ENCODE measurements at places on chromosomes 6 and 20.

- DNase-seq: no peak
Observed at GRCh38 chr6:33770833-33771145, 18.1 kb downstream of the LEMD2 start.

DNA sequence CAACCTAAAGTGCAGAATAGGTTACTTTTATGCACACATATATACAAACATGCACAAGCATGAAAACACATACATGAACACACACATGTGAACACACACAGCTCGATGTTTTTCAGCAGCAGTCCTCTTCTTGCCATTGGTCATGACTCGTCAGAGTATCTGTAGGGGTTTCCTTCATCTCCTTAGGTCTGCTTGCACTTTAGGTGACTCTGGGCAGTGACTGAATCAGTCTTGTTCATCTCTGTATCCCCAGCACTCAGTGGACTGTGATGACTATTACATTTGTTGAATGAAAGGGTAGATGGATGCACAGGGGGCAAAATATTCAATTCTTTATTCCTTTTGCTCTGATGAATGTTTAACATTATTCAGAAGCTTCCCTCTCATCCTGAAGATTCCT, 26.8 kb downstream of the CBLN4 start:
- DNase-seq: no peak

DNA sequence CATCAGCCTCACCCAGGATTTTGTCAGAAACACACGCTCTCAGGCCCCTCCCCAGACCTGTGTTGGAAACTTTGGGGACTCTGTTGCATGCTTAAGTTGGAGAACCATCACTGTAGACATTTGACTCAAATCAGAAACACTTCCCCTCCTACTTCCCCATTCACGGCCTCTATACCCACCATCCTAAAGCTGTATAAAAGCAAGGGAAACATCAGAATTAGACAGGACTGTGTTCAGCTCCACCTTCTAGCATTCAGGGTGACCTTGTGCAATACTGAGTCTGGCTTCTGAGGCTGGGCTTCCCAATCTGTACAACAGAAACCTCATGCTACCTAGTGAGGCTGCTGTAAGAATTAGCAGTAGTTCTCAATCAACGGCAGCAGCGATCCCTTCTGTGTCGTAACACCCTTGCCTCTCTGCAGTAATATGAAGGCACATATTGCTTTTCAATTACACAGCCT, 252.3 kb downstream of the LY86 start:
- DNase-seq: no peak

DNA sequence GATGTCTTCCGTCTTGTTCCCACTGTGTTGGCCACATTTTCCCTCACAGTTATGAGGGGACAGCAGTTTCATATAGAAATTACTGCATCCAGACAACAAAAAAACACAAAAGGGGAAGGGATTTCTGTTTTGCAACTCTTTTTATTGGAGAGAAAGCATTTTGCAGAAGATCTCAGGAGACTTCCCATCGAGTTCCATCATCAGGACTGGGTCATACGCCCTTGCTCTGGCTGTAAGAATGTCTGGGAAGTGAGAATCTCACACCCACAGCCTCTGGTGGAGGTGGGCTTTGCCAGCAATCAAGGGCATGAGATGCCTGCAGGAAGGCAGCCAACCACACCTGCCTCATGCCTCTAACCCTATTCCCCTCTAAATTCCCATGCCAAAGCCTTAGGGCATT, 5.8 kb upstream of the IGF2R start:
- DNase-seq: no peak

GRCh38 chr6:116465246-116465645, 4.1 kb downstream of the CALHM6 start:
- no peak for DNase-seq

DNA sequence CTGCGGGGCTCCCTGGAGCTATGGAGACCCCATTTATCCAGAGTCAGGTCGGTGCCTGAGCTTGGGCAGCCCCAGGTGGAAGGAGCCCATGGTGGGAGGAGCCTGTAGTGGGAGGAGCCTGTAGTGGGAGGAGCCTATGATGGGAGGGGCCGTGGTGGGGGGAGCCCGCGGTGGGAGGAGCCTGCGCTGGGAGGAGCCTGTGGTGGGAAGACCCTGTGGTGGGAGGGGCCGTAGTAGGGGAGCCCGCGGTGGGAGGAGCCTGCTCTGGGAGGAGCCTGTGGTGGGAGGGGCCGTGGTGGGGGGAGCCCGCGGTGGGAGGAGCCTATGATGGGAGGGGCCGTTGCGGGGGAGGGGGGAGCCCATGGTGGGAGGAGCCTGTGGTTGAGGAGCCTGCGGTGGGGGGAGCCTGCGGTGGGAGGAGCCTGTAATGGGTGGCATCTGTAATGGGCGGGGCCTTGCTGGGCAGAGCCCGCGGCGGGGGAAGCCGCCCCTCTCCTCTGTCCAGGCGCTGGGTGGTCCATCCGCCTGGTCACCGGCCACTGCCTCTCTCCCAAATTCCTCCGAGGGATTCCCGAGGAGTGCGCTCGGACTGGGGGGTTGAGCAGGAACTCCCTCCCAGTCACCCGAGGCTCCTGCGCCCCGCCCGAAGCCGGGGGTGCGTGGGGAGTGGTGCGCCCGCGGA, 567 bp upstream of the FNDC11 start:
- DNase-seq: peak; percentile 87

- DNase-seq: no peak
Observed at GRCh38 chr20:23671479-23671878, 17.4 kb downstream of the CST4 start.

- DNase-seq: no peak
Observed at GRCh38 chr6:8245726-8246125, 143.4 kb upstream of the EEF1E1 start.

GRCh38 chr6:107866606-107867301, 42.6 kb upstream of the SCML4 start:
- no peak for DNase-seq

DNA sequence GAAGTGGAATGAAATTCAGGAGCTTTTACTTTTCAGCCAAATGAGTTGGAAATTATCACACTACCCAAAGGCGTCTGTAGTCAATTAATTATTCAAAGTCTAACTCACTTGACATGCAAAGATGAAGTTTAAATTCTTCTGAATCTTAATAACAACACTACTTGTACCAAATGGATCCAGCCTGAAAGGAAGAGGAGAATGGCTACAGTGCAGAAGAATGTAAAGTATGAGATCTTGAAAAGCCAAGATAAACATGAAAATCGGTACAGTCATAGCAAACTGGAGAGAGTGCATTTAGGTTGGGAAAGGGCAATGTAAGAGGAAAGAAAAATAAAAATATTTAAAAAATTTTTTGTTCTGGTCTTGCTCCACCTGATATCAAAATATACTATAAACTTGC, 195.5 kb downstream of the SIM1 start:
- no peak for DNase-seq

GRCh38 chr20:5008759-5009158, 7.4 kb upstream of the SLC23A2 start:
- no peak for DNase-seq

DNA sequence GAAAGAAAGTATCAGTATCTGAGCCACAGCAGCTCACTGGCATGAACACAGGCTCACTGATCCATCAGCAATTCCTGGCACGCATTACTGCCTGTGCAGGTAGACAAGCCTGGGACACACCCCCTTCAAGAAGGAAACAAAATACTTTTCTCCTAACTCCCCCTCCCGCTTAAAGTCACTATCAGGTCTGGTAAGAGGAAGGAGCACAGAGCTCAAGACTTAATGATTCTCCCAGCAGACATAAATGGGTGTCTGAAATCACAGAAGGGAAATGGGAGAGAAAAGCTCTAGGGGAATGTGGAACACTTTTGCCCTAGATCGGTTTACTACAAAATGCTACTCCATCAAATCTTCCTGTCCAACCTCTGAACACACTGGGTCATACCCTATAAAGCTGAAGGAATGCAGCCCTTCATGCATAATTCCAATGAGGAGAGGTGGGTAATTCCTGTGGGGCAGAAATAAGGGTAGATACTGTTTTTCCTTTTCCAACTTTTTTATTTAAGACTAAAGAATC, at the start of gene ADGRF1:
TSS of gene ADGRF1 (minus strand) at position 58 of the 517 bp plus-strand sequence. CDS start 13,271 bp downstream, outside the sequence.
- DNase-seq: no peak

DNA sequence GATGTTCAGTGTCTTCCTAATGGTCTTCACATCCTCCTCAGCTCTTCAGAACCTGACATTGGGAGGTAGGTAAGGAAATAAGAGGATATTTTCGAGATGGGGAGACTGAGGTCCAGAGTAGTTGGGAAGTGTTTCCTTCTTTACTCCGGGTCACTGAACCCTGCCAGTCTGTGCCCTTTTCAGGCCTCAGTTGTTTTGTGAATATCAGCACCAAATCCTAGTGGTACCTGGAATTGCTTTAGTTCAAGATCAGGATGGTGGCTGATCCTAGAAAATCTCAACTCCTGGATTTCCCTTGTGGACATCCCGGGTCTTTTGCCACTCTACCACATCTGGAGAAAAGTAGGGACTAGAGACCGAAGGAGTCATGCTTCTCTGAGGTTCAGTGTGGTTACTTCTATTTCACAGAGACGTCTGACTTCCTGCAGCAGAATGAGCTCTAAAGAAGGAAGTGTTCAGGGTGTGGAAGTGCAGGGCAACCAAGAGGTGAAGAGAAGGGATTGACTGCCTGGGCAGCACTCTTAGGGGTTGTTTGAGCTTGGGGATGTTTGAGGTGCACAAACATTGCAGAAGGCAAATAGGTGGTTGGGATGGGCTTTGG, 995 bp downstream of the STK4 start:
- no peak for DNase-seq

DNA sequence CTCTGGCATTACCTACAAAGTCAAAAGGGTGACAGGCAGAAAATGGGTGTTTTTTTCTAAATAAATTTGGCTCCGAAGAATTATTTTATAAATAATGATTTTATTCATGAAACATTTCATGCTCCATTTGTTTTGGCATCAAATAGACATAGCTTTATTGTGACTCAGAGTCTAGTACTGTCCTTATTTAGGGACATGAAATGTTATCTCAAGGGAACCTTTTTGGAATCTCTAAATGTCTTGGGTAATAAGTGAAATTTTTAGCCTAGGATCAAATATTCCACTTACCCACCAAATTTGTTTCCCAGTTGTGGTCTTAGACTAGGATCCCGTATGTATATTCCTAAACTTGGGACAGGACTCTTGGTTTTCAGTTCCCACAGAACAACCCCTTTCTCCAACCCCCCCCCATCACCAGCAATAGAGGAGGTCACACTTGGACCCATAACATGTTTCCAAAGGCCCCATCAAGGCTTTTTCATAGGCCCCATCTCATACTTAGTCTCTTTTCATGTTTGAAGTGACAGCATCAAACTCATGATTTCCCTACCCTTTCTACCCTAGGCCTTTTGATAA, 81.8 kb downstream of the JAG1 start:
- no peak for DNase-seq

DNA sequence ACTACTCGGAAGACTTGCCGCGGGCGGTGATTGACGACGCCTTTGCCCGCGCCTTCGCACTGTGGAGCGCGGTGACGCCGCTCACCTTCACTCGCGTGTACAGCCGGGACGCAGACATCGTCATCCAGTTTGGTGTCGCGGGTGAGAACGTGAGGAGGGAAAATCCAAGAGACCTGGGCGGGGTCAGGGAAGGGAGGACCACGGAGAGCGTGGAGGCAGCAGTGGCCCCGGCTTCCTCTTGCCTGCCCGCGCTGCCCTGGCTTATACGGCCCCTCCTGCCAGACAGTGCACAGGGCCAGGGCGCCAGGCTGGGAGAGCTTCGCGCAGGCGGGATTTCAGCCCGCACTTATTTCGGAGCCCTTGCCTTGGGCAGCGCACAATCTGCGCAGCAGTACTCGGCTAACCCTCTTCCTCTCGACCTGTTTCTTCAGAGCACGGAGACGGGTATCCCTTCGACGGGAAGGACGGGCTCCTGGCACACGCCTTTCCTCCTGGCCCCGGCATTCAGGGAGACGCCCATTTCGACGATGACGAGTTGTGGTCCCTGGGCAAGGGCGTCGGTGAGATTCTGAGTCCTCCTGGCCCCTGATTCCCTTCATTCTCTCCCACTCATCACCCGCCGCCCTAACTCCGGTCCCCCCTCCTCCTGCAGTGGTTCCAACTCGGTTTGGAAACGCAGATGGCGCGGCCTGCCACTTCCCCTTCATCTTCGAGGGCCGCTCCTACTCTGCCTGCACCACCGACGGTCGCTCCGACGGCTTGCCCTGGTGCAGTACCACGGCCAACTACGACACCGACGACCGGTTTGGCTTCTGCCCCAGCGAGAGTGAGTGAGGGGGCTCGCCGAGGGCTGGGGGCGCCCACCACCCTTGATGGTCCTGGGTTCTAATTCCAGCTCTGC, 2.0 kb downstream of the MMP9 start:
- peak; percentile 46 for DNase-seq

DNA sequence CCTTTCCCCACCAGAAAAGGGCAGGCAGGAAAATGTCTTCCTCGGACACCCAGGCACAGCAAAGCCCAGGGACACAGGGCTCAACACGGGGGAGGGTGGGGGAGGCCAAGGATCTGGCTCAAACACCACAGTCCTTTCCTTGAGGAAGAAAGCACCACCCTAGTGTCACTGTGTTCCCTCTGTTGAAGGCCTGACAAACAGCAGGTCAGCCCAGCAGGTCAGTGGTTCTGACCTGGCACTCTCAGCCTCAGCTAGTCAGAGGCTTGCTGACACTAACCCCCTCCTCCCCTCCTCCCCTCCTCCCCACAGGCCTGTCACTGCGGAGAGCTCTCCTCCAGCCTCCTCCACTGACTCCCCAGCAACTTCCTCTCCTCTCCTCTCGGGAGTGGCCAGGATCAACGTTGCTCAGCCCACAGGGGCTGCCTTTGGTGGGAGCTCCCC, 239.6 kb downstream of the LRFN2 start:
- DNase-seq: no peak
